Activated T-cell treated with anti-CD3 and anti-CD28 coated beads, Interleukin-2, amount 50 U/mL, for 24 hours (primary cell): ENCODE measurements at places on chromosomes 6 and 20.

- DNase-seq: no peak
Measured at GRCh38 chr6:154606860-154607259, 96.4 kb upstream of the CNKSR3 start.

DNA sequence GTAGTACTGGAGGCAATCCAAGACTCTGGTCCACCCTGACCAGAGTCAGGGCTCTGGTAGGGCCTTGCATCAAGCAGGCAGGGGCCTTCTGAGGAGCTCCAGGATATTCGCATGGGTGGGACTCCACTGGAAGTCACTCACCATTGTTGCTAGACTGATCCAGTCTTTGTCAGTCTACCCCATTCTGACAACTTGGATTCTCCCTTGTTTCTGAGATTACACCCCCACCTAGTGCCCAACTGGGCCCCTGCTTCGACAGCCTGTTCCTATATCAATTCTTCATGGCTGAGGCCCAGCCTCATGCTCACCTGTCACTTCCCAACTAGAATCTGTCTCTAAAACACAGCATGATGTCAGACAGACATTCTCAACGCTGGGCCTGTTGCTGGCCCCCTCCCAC lies 5.2 kb downstream of the SLC35D3 start:
- DNase-seq: peak; percentile 35

- no peak for DNase-seq
Measured at GRCh38 chr6:136208783-136209182, 41.3 kb downstream of the MTFR2 start.

GRCh38 chr20:38834868-38835267 lies 29.4 kb downstream of the PPP1R16B start:
- no peak for DNase-seq

DNA sequence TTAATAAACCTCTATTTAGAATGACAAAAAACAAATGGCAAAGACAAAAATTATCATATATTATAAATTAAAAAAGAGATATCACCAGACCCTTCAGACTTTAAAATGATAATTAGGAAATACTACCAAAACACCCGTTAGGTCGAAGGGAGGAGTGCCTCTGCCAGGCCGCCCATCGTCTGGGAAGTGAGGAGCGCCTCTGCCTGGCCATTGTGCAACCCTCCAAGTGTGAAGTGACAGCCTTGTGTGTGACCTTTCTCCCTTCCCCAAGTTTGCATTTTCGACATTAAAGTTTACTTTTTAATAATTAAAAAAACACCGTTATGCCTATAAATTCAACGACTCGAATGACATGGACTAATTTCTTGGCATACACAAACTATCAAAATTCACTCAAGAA lies 64.5 kb upstream of the TASP1 start:
- DNase-seq: no peak

- peak; percentile 83 for DNase-seq
Measured at GRCh38 chr20:63290677-63291472, 2.1 kb upstream of the COL20A1 start.

DNA sequence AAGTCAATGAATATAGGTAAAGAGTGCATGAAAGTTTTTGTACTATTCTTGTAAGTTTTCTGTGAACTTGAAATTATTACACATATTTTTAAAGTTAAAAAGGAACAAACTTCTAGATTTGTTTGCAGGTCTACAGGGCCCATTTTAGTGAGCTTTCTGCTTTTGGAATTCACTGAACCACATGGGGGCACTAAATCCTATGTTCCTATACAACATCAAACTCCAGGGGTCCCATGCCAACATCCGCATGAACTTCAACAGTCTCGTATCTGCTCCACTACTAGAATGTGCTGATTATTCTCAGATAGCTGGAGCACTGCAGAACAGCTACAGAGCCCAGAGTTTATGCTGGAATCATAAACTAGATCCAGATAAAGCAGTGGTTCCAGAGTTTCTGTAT lies 347.9 kb upstream of the SPTLC3 start:
- no peak for DNase-seq

GRCh38 chr20:50554694-50555579 lies 44.8 kb downstream of the PTPN1 start:
- DNase-seq: no peak

GRCh38 chr6:109853426-109853825 lies 124.7 kb upstream of the GPR6 start:
- DNase-seq: no peak

GRCh38 chr20:42915081-42915480 lies 274.6 kb downstream of the PTPRT start:
- no peak for DNase-seq

DNA sequence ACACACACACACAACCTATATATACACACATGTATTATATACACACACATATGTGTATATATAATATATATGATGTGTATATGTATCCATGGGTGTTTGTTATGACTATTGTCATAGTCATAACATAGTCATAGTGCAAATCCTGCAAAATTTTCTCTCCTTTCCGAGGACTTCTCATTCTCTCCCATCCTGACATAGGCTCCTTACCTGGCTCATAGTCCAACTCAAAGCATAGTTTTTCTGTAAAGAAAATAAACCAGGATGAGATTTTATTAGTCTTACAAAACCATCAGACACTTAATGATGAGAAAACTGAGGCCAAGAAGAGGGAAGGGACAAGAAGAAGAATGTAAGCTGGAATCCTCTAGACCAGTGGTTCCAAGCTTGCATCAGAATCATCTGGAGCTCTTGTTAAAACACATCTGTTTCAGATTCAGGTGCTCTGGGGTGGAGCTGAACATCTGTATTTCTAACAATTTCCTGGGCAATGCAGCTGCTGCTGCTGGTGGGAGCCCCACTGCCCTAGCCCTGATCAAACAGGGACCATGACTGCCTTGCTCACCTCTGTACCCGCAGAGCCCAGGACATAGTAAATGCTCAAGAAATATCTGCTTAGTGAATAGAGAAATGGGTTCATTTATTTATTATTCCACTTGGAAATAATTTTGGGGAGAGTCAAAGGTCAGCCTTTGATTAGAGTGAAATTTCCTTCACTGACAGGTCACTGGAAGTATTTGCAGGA lies 5.3 kb downstream of the TRIM10 start:
- DNase-seq: no peak

DNA sequence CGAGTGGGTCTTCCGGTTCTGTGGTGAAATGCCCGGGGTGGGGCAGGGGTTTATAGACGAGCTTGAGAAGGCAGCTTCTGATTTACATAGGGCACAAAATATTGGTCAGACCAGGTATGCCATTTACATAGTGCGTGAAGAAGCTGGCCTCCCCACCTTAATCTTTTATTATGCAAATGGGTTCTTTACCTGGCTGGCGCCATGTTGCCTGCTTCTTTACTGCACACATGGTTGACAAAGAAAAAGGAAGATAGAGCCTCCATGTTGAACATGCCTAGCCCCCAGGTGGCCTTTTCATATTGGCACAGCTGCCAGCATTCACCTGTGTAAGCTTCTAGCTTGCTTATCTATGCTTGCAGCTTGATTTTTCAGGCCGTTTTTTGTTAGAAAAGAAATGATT lies 276.2 kb downstream of the PHACTR1 start:
- DNase-seq: no peak

- DNase-seq: no peak
Measured at GRCh38 chr6:31178143-31179041, 7.9 kb upstream of the POU5F1 start.

GRCh38 chr6:28517964-28518363 lies 2.4 kb upstream of the GPX6 start:
- no peak for DNase-seq

DNA sequence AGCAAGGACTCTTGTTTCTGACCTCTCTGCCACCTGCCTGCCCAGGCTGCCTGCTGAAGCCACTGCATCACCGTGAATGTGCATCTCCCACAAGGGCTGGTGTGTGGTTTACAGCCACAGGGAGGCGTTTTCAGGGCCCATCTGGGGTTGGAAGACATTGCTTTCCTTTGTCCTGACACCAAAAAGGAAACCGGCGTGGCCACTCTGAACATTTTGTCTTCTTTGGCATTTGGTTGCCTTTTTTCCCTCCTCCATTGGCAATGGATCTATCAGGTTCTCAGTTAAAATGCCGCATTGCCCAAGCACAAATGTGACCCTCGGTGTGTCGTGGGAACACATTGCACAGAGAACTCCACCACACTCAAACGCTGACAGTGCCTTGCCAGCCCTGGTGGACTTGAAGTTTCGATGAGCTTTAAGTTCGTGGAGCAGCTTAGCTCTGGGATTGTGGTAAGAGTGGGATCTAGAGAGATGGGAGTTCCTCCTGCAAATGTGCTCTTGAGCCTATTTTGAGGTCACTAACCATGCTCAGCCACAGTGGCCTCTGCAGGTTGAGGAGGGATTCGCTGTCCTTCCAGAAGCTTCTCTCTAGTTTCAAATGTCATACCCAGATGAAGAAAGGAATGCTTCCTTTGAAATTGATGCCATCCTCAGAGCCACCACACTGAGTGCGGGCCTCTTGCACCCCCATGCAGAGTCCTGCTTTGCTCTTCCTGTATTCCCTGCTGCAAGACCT lies 14.8 kb upstream of the PCK1 start:
- DNase-seq: no peak

- no peak for DNase-seq
Measured at GRCh38 chr20:25289886-25290597, 42.2 kb downstream of the PYGB start.
